ENCODE measurements at places on chromosomes 11 and 22.
A peak's percentile ranks its signal among the peaks of the same experiment; 100 is the strongest.

DNA sequence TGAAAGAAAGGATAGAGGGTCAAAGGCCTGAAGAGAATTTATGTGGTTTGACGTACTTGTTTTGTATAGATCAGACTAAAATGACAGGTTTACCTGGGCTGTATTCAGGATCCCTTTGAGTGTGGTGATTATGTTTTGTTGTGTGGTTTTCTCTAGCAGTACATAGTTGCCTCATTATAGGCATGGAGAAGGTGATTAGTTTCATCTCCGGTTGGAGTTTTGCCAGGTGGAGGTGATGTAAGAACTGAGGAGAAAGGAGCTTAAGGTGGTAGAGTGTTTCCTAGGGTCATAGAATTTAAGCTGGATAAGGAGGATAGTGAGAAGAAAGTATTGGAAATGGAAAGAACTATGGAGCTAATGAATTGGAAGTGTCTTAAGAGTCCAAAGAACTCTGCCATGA is 229.0 kb downstream of the TMEM135 start:
- DNase-seq = no peak

- no peak for DNase-seq
Observed at GRCh38 chr11:118001494-118001971, 15.3 kb downstream of the IL10RA start.

DNA sequence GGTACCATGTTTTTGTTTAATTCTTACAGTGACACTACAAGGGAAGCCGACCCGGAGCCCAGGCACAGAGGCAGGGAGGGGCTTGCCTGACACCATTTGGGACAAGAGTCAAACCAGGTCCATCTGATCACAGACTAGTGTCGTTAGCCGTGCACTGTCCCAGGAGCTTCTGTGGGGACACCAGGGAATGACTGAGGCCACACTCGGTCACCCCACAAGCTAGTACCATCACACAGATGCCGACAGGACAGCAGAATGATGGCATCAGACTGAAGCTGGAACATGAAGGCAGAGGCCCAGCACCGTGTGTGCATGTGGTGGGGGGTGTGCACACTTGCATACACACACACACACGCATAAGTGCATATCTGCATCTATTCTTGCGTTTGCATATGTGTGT is 61.5 kb upstream of the NECTIN1 start:
- DNase-seq = no peak

GRCh38 chr11:57476047-57476756 is 15.9 kb downstream of the RTN4RL2 start:
- no peak for DNase-seq

DNA sequence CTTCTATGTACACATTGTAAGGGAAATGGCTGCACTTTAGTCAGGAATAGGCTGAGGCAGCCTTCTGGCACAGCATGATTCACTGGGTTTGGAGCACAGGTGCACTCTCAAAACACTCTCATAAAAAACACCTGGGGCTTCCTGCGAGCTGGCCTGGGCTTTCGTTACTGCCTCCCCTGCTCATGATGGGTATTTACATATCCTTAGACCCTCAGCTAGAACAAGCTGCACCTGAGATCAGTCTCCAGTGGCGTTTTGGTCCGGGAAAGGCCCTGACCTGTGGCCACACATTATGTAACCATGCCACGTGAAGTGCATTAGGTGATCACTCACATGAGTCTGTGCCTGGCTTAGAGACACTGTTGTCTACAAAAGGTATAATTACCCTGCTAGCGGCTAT is 321.7 kb downstream of the TMEM135 start:
- no peak for DNase-seq

DNA sequence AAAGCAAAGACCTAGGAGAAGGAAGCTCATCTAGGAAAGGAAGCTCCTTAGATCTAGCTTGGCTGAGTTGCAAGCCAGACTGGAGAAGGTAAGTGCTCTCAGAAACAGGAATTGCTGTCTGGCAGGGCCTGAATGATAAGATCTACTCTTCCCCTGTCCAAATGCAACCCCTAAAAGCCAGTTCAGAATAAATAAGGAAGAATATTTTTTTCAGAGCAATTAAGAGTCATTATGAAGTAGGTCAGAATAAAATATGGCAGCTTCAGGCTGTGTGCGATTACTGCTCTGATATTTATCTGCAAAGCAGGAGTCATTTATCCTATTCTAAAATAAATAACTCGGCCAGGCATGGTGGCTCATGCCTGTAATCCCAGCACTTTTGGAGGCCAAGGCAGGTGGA is 82.1 kb downstream of the PIWIL4 start:
- no peak for DNase-seq

DNA sequence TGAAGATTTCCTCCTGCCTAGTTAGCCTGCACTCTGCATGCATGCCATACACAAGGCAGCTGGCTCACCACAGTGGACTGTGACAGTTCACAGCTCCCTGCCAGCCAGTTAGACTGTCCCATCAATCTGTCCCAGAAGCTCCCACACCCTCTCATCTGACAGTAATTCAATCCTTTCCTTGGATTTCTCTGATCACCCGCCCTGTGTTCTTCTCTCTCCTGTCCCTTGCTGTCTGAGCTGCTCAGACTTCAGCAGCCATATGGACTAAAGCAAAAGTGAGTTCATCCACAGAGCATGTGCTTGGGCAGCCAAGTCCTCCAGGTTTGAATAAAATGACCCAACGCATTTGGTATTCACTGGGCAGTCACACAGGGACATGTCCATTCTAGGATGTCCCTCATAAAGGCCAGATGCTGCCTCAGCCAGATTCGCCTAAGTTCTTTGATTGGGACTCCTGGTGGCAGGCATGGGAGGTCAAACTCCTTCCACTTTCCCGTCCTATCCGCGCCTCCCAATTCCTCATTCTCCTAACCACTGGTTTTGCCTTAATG is 54.5 kb upstream of the ZBTB44 start:
- no peak for DNase-seq

DNA sequence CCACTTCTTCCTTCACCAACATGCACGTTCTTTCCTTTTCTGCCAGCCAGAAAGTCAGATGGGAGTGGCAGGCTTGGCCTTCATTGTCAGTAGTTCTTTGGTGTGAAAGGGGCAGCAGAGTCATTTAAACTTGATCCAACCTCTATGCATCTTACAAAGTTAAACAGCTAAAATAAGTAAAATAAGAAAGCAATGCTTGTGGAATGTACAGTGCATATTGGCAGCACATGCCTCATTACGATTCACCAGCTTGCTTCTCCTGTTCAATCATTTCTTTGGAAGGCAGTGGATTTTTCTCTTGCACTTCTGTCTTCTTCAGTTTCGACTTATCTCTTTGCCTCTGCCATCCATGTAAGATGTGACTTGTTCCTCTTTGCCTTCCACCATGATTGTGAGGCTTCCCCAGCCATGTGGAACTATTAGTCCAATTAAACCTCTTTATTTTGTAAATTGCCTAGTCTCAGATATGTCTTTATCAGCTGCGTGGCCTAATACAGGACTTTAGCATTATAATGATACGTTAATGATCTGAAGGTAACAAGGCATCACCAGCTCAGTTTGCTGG is 14.8 kb downstream of the LGALS12 start:
- peak; percentile 13 for DNase-seq

DNA sequence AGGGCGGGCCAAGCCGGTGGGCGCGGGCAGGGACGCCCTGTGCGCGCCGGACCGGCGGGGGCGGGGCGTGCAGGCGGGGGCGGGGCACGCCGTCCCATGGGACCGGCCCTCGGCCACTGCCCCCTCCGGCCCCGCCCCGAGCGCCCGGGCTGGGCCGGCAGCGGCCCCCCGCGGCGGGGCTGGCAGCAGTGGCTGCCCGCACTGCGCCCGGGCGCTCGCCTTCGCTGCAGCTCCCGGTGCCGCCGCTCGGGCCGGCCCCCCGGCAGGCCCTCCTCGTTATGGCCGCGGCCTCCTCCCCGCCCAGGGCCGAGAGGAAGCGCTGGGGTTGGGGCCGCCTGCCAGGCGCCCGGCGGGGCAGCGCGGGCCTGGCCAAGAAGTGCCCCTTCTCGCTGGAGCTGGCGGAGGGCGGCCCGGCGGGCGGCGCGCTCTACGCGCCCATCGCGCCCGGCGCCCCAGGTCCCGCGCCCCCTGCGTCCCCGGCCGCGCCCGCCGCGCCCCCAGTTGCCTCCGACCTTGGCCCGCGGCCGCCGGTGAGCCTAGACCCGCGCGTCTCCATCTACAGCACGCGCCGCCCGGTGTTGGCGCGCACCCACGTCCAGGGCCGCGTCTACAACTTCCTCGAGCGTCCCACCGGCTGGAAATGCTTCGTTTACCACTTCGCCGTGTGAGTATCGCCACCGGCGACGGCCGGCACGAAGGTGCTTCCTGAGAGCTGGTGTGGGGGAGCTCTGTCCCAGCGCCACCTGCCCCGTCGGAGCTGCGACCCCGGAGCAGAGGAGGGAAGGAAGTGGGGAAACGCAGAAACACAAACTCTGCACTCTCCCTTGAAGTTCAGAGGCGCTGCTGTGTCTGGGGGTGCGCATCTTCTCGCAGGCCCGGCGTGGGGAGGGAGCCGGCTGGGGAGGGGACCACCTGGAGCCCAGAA is at the start of gene KCNQ1:
KCNQ1 (plus strand) TSS at position 188 of the 925 bp plus-strand sequence; CDS start at position 279, 91 bp downstream.
- DNase-seq = no peak

DNA sequence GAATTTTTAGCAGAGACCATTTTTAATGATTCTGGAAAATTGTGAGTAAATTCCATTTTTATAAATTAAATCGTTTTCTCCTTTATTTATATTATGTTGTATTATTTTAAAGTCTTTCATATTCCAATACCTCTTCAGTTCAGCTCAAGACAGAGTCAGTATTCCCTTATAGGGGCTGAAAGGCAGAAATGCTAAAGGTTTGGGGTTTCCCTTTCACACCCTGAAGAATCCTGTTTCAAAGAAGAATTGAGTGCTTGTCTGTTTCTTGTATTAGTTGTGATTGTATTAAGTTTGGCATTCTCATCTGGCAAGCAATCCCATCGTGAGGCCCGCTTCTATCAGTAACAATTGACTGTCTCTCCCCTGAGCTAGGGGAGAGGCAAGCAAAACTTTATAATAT is 57.4 kb downstream of the PACSIN2 start:
- DNase-seq = no peak

DNA sequence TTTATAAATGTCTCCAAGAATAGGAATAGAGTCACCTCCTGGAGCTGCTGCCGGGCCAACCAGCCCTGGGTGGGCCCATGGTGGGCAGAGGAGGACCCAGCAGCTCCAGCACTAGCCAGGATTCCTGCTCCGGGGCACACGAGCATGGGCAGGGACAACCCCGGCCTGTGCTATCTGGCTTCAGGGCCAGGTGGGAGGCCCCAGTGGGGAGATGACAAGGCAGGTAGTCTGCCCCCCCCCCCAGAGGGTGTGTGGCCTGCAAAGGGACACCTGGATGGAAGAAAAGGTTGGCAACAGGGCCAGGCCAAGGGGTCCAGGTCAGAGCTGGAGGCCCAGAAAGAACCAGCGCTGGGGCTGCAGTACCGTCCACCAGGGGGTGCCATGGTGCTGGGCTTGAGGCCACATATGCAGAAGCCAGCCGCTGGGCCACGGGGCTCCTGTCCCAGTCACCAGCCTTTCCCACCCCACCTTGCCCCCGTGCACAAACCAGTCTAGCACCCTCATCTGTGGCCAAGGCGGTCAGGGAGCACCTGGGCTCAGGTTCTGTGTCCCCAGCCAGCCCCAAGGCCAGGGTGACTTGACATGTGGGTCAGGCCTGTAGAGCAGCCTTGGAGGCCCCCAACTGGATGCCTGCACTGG is 3.4 kb downstream of the TSPAN32 start:
- peak; percentile 62 for DNase-seq

DNA sequence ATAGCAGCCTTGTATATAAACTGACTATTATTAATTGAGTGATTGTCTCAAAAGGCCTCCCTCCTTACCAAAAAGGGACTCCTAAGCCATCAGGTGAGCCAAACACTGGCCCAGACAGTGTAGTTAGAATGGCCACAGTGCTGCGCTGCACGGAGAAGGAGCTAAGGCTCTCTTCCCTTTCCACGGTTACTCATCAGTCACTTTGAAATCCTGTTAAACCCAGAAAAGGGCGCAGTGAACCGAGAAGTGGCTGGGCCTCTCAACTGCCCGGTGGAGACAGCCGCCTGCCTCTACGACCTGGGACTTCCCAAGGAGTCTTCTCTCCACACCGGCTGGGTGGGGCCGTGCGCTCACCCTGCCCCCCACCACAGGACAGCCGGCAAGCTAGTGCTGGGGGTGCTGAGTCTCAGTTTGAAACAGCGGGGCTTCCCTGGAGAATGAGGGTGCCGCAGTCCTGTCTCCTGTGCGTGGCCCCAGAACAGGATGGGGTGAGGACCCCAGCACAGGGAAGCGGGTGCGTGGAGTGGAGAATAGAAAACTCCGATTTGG is 1.3 kb downstream of the MYH9 start:
- DNase-seq = no peak

DNA sequence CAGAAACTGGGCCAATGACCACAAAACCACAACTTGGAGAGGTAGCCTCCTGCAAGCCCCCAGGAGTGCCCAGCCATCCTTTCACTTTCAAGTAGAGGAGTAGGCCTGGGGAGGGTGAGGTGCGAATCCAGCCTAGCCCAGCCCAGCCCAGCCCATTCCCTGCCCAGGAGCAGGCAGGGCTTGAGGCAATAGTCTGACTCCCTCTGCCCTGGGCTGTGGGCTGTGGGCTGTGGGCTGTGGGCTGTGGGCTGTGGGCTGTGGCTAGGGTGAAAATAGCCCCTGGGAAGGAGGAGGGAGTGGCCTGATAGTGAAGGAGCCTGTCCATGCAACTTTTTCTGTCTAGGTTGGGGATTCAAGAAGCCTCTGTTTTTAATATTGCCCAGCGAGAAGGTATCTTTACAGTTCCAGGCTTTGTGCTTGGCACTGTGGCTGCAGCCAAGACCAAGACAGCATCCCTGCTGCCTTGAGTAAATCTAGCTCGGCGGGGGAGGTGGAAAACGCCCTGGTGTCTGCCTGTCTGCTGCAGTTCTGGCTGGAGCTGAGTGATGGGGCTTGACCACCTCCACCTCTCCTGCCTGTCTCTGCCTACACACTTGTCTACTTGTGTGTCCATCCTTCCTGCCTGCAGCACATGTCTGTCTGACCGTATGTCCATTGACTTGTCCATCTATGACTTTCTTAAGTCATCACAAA is 40.7 kb downstream of the LMO1 start:
- no peak for DNase-seq

- DNase-seq = no peak
Observed at GRCh38 chr11:102933627-102934026, 21.9 kb downstream of the MMP13 start.

- DNase-seq = no peak
Observed at GRCh38 chr11:35671396-35672127, 9.0 kb downstream of the TRIM44 start.

- peak; percentile 8 for DNase-seq
Observed at GRCh38 chr22:28413612-28414399, 265.8 kb downstream of the TTC28 start.

DNA sequence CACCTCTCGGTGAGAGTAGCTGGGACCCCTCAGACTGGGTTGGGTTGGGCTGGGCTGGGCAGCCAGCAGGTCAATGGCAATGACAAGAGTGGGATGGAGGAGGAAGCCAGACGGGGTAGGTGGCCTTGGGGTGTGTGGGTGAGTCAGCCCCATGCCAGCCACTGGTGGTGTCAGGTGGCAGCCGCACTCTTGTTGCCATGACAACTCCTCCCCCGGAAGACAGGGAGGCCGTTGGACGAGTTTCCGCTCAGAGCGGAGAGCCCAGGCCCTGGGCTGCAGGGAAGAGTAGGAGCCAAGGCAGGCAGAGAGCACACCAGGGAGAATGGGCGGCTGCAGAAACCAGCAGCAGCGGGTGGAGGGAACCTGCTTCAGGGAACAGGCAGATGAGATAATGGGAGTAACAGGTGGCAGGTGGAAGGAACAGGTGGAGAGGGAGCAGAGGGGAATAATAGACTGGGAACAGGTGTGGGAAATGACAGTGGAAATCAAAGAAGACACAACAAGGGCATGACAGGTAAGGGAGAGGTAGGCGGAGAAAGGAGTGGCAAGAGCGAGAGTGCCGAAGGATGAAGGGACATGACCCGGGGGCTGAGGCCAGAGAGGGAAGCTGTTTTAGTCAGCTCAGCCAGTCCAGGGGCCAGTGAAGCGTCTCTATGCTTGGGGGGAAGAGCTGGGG is 8.7 kb downstream of the SPTBN2 start:
- peak; percentile 33 for DNase-seq

Data from fibroblast of gingiva (primary cell).